ENCODE measurements at places on chromosomes 11 and 22.

GRCh38 chr11:110524238-110524637 lies 94.5 kb downstream of the FDX1 start:
- no peak for DNase-seq

DNA sequence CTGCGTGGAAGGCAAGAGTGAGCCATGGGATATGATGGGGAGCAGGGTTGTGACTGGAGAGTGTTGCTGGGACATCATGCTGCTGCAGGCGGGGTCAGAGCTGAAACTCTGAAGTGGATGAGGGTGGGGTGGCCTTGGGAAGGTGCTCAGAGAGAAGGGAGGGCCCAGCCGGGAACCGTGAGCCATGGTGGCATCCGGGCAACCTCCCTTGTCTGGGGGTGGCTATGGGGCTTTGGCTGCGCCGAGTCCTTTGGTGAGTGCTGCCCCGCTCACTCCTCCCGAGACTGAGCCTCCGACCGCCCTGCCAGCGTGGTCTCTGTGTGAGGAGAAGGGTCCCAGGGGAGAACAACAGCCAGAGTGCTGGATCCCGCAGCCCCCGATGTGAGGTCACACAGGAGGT lies 632.0 kb downstream of the BRD1 start:
- no peak for DNase-seq

DNA sequence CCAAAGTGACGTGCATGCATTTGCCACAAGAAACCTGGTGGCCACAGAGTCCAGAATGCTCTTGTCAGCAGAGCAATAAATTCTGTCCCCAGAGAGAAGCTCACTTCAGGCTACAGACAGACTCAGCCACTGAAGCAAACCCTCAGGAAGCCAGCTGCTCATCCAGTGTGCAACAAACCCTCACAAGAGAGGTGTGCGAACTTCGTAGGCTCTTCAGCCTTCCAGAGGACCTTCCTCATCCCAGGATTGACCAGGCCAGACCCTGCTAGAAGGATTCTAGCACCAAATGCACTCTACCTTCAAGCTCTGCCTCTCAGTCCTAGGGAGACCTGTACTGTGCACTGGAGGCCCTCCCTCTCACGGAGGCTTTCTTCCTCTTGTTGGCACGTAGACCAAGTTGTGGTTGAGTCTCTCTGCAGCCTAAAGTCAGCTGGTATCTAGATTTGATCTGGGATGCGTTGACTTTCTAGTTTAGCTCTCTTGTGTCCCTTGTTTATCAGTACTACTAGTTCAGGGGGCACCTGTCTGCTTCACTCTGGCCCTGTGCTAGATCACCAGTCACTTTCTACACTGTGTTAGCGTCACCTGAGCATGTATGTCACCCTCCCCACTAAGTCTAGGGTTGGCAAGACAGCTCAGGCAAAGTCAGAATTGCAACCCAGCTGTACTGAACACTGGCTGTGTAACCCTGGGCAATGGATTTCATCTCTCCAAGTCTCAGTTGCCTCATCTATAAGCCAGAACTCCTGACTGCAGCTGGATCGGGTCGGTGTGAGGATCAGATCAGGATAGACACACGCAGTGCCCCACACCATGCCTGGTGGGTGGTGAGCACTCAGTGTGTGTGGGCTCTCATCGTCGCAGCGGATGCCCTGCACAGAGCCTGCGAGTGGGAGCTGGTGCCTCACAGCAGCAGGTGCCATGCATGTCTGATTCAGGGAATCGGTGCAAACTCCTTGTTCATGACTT lies 22.1 kb upstream of the TMPRSS13 start:
- peak; percentile 29 for DNase-seq

DNA sequence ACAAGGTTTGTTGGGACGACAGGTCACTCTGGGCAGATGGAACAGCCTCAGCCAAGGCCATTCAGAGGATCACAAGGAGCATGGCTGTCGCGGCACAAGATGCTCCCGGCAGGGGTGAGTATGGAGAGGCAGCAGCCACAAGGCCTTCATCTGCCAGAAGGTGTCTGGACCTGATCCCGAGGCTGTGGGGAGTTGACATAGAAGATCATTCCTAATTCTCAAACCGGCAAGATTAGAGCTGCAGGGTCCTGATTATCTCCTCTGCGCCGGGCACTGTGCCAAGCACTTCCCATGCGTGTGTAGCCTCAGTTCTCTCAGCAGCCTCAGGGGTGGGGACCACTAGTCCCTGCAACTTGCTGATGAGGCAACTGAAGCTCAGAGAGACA lies 32.3 kb upstream of the RFPL3 start:
- no peak for DNase-seq

- no peak for DNase-seq
Observed at GRCh38 chr11:59822989-59823566, 12.5 kb upstream of the MRPL16 start.

GRCh38 chr11:66325263-66325671 lies 8.4 kb upstream of the CD248 start:
- DNase-seq = no peak
